Psoas muscle (tissue), 8 donors: ENCODE measurements at places on chromosomes 4 and X.

DNA sequence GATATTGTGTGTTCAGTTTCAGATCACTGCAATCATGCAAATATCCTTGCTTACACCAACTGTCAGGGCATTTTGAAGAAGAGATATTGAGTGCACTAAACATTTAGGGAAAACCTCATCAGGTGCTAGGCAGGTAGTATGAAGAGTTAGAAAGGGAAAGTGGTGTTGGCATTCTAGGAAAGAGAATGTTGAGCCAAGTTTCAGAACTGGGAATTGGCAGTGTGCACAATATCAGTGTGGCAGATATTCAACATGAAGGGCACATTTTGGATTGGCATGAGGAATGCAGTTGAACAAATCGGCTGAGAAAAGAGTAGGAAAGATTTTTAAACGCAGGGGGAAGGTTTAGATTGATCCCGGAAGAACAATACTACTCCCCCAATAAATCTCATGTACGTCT is 43.4 kb upstream of the SMAD1 start:
- no peak for DNase-seq

DNA sequence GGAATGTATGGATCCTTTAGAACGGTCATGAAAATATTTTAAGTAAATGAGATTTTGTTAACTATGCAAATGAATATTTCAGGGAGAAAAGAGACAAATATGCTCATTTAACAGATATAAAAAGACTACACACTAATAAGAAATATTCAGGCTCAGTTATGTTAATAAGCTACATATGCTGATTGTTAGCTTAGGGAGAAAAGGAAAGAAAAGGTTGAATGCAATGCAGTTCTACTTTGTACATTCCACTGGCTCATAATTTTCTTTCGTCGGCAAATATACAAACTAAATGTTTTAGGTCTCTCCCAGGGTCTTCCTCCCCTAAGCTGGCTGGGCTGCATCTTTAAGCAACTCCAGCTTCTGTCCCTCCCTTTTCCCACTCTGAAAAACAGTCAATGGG is 2.7 kb upstream of the RTL3 start:
- no peak for DNase-seq

DNA sequence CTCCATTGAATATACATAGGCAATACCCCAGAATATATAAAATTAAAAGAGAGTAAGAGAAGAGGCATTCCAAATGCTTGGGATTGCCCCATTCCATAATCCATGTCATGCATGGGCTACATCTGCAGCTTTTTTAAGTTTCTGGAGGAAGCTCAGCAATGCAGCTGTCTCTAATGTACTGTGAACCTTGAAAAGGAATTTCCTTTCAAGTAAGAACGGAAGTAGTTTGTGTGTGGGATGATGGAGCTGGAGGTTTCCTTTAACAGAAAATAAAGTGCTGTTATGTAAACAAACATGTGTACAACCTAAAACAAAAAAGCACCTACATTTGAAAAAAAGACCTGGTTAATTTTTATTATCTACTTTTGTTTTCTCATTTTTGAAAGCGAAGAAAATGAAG is 303.5 kb downstream of the BMPR1B start:
- DNase-seq = no peak

DNA sequence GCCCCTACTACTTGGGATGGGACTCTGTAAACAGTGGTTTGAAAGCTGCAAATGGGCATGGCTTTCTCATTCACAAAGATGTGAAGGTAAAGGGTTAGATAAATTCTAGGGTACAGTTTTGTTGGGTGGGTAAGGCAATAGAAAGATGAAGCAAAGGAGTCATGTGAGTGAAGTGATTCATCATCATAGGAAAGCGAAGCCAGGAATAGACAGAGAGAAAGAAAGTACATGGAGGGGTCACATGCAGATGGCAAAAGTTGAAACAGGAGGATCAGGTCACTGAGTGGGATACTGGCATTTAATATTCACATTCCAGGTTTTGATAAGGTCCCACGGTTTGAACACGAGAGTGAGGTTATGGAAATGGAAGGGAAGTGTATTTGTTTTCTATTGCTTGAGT is 8.2 kb upstream of the ABCG2 start:
- DNase-seq = no peak

DNA sequence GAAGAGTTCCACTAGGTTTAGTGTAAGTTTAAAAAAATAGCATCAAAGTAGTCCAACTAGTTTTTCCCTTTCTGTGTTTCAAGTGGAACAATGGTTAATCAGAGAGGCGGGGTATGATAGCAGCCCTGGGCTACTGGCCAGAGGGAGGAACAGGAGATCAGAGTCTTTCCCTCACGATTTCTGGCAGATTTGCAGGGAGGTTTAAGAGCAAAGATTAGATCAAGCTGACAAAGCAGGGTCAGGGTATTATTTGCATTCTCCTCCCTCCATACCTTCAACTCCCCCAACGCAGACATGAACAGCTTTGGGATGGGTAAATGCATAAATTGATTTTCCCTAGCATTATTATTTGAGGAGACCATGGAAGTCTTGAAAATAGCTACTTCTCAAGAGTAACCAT is 277.6 kb upstream of the DIAPH2 start:
- DNase-seq = no peak

DNA sequence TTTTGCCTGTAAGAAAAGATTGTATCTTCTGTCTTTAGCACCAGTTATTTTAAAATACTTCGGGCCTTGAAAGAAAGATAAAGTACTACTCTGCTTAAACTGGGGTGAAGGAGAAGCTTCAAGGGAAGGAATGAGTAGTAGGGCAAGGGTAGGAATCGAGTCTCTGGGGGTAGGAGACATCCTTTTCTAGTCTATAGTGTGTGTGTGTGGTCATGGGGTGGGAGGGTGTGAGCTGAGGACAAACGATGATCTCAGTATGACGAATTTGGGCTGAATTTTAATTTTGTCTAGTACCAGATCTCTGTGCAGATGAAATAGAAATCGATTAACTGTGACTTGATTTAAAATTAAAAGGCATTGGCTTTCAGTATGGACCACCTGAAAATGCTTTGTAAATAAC is 3.3 kb upstream of the MYOZ2 start:
- DNase-seq = no peak

DNA sequence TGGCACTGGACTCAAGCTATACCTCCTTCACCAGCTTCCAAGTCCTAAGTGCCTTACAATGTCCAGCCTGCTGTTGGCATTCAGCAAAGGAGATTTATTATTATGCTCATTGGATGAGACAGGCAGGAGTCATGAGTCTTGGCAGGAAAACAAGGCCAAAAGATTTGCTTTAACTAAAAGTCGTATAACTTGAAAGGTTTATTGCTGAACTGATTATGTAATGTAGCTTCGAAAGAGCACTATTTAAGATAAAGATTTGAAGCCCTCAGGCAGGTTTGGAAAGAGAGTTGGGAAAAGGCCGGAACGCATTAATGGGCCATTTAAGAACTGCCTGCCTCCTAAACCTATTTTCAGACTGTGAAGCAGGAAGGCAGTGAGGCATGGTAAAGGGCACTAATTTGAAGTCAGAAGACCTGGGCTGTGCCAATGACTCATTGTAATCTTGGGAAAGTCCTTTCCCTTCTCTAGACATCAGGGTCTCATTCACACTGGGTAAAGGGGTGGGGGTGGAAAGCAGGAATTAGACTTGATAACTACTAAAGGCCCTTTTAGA is 280.5 kb upstream of the EDA2R start:
- no peak for DNase-seq

DNA sequence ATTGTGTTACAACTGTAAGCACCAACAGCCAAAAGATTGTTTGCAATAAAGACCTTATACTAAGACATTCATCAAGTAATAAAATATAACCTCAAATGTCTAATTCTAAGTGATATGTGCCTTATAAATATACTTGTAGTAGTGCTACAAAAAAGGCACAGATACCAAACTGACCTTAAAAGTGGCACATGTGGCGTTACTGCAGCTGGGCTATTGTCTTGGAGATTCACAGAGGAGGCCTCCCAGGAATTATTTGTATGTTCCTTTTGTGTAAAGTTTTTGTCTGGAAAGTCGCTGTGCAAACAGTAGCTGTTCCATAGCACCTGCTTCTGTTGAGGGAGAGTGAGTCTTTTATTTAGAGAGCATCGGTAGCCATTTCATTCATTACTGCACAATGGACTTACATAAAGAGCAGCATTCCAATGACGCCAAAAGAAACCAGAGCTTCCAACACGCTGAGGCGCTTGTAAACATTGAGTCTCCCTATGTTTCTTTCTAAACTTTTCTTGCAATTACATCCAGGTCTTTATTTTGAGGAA is 143.7 kb downstream of the RPA4 start:
- no peak for DNase-seq

GRCh38 chr4:145058256-145058655 is 39.7 kb downstream of the ANAPC10 start:
- no peak for DNase-seq

GRCh38 chr4:7571701-7572100 is 137.0 kb upstream of the PSAPL1 start:
- DNase-seq = no peak

GRCh38 chr4:40940756-40941155 is 191.0 kb downstream of the NSUN7 start:
- DNase-seq = no peak

DNA sequence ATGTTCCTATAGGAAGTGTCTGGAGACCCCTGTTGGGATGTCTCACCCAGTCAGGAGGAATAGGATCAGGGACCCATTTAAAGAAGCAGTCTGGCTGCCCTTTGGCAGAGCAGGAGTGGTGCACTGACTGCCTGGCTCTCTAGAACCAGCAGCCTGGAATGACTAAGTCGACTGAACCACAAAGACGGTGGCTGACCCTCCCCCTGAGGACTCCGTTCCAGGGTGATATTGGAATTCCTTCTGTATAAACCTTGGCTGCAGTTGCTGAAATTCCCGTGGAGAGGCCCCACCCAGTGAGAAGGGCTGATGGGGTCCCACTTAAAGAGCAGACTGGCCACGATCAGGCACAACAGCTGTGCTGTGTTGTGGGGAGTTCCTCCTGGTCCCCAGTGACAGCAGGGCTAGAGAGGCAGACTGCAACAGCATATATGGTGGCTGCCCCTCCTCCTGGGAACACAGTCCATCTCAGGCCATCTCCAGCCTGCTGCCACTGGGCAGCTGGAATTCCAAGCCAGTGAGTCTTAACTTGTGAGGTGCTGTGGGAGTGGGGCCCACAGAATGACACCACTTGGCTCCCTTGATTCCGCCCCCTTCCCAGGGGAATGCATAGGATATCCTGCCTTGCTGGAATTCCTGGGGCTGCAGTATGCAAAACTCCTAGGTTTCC is 41.8 kb upstream of the RLIM start:
- no peak for DNase-seq

DNA sequence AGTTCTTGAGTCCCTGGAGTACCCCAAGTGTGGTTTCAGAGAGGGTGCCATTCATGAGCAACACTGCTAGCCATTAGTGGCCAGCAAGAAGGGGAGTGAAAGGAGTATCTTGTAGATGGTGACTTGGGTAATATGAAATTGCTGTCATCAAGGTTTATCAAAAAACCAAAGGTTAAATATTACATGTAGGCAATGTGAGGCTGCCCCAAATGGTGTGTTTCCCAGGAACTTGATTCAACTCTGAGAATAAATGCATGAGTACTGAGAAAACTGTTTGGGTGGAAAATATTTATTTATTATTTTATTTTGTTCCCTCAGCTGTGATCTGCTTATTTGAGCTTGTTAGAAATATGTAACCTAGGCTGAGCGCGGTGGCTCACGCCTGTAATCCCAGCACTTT is 55.7 kb downstream of the AFF1 start:
- no peak for DNase-seq

DNA sequence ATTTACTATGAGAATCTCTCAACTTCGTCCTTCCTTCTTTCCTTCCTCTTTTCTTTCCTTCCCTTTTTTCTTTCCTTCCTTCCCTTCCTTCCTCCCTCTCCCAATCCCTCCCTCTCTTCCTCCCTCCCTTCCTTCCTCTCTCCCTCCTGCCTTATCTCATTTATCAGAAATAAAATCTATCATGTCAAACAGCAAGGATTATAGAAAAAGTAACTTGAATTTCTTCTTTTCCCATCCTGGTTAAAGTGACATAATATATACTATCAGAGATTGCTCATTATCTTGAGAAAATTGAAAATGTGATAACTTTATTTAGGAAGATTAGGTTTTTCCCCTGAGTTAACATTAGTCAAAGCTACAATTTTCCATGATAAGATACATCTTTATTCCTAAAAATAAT is 5.6 kb downstream of the TIGD4 start:
- DNase-seq = no peak

- no peak for DNase-seq
These were observed 14.9 kb downstream of the RPGR start for GRCh38 chrX:38312436-38312835.
